ENCODE measurements at places on chromosomes 16 and 17.

DNA sequence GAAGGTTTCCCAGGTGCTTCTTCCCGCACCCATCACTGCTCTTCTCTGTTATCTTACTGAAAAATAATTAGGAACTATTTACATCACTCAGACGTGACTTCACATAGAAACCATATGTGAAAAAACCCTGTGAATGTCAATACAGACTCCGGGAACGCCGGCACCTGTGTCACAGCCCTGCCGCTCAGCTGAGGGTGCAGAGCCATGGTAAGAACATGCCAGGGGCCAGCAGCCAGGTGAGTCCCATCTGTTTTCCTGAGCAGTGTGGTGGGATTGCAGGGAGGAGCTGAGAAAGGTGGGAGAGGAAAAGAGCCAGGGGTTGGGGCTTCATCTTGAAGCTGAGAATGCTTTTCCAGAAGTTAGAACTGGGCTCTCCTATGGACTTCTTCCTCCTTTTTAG lies 13.7 kb downstream of the FOXF1 start:
- DNase-seq: no peak

DNA sequence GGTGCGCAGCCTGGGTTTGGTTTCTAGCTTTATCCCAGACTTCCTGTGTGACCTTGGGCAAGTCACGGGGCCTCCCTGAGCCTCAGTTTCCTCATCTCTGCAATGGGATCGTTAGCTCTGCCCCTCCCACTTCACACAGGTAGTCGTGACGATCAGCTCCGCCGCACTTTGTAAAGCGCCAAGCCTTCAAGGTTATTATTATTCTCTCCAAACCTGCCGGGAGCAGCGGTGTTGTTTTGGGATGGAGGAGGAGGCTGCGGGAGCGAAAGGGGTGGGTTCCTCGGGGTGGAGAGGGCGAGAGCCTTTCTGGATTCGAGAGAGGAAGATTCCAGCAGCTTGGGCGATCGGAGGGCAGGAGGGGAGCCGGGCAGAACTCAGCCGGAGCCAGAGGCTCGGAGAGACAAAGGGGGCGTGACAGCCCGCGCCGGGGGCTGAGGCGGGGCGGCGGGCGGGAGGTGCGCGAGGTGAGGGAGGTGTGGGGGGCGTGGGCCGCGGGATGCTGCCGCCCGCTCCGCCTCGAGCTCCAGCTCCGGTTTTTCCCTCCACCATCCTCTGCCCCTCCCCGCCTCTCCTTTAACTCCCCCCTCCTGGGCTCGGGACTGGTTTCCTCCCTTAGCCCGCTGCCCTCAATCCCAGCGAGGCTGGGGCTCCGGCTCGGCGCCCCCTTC lies at the start of gene EFNB3:
Gene EFNB3 (plus strand): TSS at position 602 of the 668 bp plus-strand sequence. CDS start 397 bp downstream, outside the sequence.
- peak; percentile 37 for DNase-seq

DNA sequence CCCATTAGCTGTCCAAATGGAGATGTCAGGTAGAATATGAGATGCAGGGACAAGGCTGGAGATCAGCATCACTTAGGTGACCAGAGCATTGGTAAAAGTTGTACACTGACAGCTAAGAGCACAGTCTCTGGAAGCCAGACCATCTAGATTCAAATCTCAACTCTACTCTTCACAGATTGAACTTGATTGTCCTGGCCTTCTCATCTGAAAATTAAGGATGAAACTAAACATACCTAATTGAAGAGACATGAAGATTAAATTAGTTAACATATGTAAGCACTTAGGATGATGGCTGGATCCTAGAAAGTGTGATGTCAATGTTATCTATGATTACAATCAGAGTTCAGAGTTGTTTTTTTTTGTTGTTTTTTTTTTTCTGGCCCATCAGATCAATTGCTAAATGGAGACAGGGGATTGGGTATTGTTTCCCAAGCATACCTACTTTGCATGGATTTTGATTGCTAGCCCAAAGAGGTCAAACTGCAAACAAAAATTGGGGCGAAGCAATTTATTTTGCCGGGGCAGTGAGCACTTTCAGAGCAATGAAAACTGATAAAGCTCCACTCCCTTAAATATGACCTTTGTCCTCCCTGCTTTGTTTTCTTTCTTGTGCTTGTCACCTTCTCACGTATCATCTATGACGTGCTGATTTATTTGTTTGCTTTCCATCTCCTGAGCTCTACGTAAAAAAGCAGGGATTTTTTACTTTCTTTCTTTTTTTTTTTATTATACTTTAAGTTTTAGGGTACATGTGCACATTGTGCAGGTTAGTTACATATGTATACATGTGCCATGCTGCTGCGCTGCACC lies 217.6 kb upstream of the CPHXL start:
- no peak for DNase-seq

DNA sequence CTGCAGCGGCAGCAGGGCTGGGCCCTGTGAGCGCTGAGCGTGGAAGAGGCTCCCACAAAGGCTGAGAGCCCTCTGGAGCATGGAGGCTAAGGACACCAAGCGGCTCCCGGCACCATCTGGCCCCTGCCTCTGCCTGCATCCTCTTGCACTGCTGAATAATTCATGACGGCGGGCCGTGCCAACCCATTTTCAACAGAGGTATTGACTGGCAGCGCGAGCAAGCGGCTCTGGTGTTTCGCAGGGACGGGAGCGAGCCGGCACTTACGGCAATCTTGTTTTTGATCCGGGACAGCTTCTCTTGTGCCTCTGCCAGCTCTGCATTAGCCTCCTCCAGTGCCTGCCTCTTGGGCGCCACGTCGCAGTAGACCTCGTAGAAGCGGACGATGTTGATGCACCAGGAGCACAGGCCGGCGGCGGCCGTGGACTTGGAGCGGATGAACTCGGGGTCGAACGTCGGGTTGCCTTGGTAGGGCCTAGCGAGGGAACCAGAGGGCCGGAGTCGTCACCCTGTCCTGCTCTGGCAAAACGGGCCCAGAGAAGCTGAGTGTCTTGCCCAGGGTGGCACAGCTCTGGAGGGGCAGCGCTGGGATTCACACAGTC lies 80.4 kb downstream of the PGS1 start:
- DNase-seq: no peak

DNA sequence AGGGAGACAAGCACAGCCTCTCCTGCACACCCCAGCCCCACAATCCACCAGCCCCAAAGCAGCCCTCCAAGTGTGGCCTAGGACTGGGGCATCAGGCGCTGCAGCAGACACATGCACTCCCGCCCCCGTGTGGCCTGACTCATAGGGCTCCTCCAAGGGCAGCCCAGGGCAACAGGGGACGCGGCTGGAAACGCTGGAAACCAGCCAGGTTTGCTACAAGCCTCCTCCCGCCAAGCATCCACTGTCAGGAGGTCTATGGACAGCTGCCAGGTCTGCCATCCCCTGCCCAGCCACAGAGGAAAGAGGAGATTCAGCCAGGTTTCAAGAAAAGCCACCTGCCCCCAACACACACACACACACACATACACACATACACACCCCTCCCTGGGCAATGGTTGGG lies 25.8 kb downstream of the SRCIN1 start:
- DNase-seq: peak; percentile 64

GRCh38 chr17:32783602-32784001 lies 93.3 kb downstream of the MYO1D start:
- peak; percentile 76 for DNase-seq

- peak; percentile 94 for DNase-seq
Observed at GRCh38 chr17:38464723-38465390, 36.6 kb downstream of the ARHGAP23 start.

GRCh38 chr16:9976601-9977000 lies 205.6 kb downstream of the GRIN2A start:
- no peak for DNase-seq

GRCh38 chr16:50195276-50195675 lies 42.2 kb downstream of the TENT4B start:
- peak; percentile 78 for DNase-seq

- DNase-seq: no peak
Observed at GRCh38 chr17:78307887-78308638, 51.8 kb downstream of the SOCS3 start.

All from ELR (cell line).